Muscle of leg (tissue), 16 donors: ENCODE measurements at places on chromosomes 11 and 22. TPM values are rescaled to one million over a fixed set of nuclear protein-coding genes. Genes with fewer than 3 reads are reported as not detected.

- H3K4me1 ChIP-seq = peaks cover 8% of the 10 kb centered on the region
- H3K4me3 ChIP-seq = peak overlapping the region; percentile 67
- no peak for DNase-seq
- no peak overlapping the region for H3K27ac ChIP-seq
- H3K36me3 ChIP-seq = peaks cover 16% of the 10 kb centered on the region
- peaks cover 7% of the 10 kb centered on the region for H3K27me3 ChIP-seq
These were observed 617 bp upstream of the ALKBH3 start for GRCh38 chr11:43879789-43880639.

DNA sequence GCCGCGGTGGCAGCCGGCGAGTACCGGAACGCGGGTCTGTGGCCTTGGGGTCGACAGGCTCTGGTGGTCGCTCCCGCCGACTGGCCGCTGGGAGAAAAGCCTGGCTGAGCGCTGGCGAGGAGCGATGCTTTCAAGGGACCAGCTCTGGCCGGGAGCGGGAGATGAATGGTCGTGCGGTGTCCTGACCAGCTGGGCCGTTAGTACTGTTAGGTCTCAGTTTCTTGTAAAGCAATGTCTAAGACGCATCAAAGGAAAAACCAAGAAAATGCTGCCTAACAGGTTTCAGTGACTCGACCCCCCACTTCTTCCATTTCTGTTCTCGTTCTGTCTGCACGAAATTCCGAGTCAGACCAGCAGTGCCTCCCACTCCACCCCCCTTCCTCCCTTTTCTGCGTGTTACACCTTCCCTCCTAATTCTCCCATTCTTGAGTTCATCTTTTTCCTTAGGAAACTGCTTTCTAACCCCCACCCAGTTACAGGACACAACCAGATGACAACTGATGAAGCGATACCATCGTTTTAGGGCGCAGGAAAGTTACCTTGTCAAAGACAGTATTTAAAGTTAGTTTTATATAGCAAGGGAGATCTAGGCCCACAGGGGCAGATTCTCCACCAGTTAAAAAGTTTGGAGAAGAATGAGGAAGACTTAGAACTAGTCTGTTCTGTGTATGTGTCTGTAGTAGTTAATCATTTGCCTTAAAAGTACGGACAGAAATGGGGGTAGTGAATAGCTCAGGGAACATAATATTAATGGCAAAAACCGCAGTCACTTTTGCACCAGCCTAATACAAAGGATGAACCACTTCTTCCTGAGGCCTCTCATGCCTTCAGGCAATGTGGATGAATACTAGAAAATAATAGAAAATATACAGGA is 1.0 kb downstream of the CUL5 start:
- peaks cover 5% of the 10 kb centered on the region for H3K4me1 ChIP-seq
- no peaks in the 10 kb centered on the region for H3K27me3 ChIP-seq
- H3K27ac ChIP-seq = peak overlapping the region; percentile 100
- H3K36me3 ChIP-seq = no peaks in the 10 kb centered on the region
- peak overlapping the region; percentile 99 for H3K4me3 ChIP-seq

DNA sequence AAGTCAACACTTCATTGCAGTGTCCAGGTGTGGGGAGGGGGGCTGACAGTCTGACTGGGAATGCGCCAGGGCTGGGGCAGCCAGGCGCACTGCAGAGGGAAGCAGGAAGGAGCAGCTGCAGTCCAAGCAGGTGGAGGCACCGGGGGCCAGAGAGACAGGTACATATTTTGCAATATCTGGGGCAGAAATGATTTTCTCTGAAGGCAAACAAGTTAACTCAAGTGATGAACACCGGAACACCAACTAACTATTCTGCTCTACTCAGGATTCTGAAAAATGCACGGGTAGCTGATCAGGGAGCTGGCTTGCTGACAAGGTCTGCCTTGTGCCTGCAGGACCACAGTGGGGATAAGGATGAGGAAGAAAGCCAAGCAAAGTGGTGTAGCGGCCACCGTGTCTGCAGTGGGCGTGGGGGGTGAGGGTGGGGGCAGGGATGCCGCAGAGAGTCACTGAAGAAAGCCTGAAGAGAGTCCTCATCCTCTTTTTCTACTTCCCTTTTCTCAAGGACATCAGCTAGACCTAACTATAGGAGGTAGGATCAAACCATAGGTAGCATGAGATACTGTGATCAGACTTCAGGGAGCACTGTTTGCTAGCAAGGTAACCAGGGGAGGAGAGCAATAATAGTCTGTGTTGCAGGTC is 83.4 kb downstream of the SCN3B start:
- H3K27ac ChIP-seq = no peak overlapping the region
- no peak for DNase-seq
- peaks cover 3% of the 10 kb centered on the region for H3K27me3 ChIP-seq
- no peaks in the 10 kb centered on the region for H3K4me1 ChIP-seq
- H3K36me3 ChIP-seq = no peaks in the 10 kb centered on the region

GRCh38 chr22:48335442-48336139 is 1492.1 kb downstream of the BRD1 start:
- H3K27ac ChIP-seq = no peak overlapping the region
- no peaks in the 10 kb centered on the region for H3K4me1 ChIP-seq
- DNase-seq = no peak
- H3K36me3 ChIP-seq = no peaks in the 10 kb centered on the region

DNA sequence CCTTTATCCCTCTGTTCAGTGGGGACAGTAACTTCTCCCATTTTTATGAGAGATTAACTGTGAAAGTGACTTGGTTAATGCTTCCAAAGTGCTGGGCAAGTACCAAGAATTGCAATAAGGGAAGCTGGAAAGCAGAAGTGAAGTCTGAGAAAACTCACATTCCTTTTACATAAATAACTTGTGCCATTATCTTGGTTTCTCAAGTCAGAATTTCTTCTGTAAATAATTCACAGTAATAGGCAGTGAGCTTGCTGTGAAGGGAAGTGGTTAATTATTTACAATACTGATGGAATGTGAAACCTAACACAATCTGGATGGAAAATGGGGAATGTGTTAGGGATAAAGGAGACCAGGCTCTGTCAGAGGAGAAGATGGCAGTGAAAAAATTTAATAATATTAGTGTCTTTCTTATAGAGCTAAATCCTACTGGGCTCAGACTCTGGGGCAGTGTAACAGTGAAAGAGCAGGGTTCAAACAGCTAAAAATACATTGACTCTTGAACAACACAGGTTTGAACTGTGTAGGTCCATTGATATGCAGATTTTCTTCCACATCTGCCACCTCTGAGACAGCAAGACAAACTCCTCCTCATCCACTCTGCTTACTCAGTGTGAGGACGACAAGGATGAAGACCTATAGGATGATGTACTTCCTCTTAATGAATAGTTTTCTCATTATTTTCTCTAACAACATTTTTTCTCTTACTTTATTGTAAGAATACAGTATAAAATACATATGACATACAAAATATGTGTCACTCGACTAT is 251.5 kb upstream of the ISX start:
- no peaks in the 10 kb centered on the region for H3K27me3 ChIP-seq
- H3K4me3 ChIP-seq = no peak overlapping the region
- H3K27ac ChIP-seq = no peak overlapping the region
- no peaks in the 10 kb centered on the region for H3K36me3 ChIP-seq
- DNase-seq = peak; percentile 17

HEPN1 gene
- total RNA-seq = not detected

SF3A1 gene
- total RNA-seq = 23.8 TPM

MMP7 gene
- not detected for total RNA-seq

GRCh38 chr11:75856912-75857311 is 41.9 kb downstream of the UVRAG start:
- H3K4me3 ChIP-seq = no peak overlapping the region
- H3K4me1 ChIP-seq = no peaks in the 10 kb centered on the region
- H3K27me3 ChIP-seq = no peaks in the 10 kb centered on the region
- no peak for DNase-seq

DNA sequence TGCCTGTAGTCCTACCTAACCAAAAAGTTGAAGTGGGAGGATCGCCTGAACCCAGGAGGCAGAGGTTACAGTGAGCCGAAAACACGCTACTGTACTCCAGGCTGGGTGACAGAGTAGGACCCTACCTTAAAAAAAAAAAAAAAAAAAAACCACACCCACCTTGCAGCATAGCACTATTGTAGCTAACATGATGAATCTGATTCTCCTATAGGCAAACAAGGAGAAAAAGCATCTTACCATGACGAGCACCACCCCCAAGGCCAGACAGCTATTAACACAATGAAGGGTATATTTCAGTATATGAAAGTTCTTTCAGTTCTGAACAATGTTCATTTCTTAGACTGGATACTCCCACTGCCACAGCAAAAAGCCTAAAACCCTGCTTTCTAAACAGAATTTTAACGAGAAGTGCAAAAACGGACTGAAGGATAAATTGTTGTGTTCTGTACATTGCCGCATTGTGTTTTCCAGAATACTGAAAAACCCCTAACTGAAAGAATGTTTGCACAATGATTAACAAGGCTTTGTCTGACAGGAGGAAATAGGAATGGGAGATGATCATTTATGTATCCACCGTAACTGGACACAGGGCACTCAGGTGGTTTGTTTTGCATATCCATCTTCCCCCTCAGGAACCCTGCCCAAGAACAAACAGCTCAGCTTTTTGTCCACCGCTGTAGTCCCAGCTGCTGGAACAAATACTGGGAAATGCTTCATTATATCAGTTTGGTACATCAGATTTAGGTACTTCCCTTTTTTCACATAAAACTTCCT is 8.9 kb downstream of the PISD start:
- no peak overlapping the region for H3K4me3 ChIP-seq
- H3K36me3 ChIP-seq = peaks cover 22% of the 10 kb centered on the region
- DNase-seq = no peak
- no peak overlapping the region for H3K27ac ChIP-seq

GRCh38 chr22:22914726-22915669 is 27.4 kb downstream of the IGLL5 start:
- DNase-seq = no peak
- no peak overlapping the region for H3K4me3 ChIP-seq
- H3K36me3 ChIP-seq = no peaks in the 10 kb centered on the region
- no peak overlapping the region for H3K27ac ChIP-seq
- H3K4me1 ChIP-seq = peaks cover 13% of the 10 kb centered on the region
